ENCODE measurements at places on chromosomes 7 and 10.

- peak; percentile 44 for DNase-seq
Observed at GRCh38 chr10:16856567-16856966, 39.3 kb upstream of the RSU1 start.

- DNase-seq, result no peak
Observed at GRCh38 chr10:58932577-58933314, 243.7 kb upstream of the PHYHIPL start.

GRCh38 chr10:124824507-124824906 is 22.9 kb downstream of the ABRAXAS2 start:
- DNase-seq, result no peak

DNA sequence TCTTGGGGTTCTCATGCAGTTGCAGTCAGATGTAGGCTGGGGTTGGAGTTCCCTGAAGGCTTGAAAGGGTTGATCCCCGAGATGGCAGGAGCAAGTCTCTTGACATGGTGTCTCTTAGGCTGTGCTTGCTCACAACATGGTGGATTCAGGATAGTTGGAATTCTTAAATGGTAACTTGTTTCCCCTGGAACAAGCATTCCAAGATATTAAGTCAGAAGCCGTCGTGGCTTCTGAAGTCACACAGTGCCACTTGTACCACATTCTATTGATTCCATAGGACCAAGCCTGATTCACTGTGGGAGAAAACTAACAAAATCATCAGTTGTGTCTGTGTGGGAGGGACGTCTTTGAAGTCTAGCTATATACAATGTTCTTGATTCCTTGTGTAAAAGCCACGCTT is 3.5 kb upstream of the SLC35B4 start:
- no peak for DNase-seq

DNA sequence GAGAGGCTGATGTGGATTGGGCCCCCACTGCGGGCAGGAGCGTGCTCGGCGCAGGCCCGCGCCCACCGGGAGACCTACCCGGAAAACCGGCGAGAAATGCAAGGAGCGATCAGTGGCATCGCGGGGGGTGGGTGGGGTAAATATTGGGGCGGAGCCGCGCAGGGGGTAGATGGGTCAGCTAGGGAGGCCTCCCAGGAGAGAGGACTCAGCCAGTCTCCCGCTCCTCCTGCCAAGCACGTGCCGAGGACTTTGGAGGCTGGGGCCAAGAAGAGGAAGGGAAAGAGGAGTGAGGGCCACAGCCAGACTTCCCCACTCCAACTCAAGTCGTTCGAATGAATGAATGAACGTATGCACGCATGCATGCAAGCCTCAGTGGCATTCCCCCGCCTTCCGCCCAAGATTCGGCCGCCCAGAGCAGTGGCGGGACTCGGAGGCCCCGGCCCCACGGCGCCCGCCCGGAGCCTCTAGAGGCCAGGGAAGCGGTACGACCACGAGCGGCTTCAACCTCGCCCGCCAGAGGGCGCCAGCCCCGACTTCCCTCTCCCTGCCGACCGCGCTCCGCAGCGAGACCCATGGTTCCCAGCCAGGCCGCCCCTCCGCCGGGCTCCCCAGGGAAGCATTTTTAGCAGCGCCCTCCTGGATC is 3.6 kb downstream of the NPM3 start:
- no peak for DNase-seq

GRCh38 chr10:5639066-5639465 is 27.3 kb downstream of the ASB13 start:
- DNase-seq, result no peak
